ENCODE measurements at places on chromosomes 3 and 15.

- DNase-seq, result no peak
These were observed 10.4 kb downstream of the SOX2 start for GRCh38 chr3:181722156-181722555.

DNA sequence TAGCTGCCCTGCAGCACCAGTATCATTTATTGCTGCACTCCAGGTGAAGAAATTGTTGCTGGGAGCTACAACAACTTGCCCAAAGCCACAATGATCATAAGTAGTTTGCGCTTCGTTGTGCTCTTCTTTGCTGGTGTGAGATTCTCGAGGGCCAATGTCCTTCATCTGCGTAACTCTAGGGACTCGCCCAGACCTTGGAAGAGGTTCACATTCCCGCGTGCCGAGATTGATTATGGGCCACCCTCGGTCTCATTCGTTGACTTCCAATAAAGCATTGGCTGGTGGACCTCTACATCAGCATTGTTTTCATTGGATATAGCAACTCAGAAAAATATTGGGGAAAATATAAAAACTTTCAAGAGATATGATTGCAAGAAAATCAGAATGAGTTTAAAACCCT lies 423 bp upstream of the PHLDB2 start:
- no peak for DNase-seq

- DNase-seq, result no peak
These were observed 464.9 kb downstream of the MFSD1 start for GRCh38 chr3:159266779-159267178.

DNA sequence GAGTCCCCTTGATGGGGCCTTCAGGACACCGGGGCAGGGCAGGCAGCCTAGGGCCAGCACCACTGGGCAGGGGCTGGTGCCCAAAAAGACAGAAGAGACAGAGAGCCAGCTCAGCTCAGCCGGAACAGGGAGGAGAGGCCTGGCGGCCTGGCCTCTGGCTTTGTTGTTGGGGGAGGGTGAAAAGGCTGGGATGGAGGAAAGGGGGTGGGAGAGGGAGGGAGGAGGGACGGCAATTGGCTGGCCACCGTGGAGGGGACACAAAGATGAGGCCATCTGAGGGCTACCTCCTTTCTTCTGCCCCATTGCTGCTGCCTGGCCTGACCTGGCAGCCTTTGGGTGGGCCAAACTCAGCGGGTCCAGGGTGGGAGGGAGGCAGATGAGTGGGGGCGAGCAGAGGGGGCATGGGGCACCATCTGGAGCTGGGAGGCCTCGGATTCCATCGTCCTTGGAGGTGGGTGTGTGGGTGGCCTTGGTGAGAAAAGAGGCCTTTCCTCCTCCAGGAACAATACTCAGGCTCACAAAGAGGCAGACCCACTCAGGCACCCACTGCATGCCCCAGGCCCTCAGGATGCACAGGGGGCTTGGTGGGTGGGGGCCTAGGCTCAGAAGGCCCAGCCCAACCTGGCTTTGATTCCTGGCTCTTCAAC lies 9.3 kb downstream of the EFCC1 start:
- DNase-seq, result no peak

DNA sequence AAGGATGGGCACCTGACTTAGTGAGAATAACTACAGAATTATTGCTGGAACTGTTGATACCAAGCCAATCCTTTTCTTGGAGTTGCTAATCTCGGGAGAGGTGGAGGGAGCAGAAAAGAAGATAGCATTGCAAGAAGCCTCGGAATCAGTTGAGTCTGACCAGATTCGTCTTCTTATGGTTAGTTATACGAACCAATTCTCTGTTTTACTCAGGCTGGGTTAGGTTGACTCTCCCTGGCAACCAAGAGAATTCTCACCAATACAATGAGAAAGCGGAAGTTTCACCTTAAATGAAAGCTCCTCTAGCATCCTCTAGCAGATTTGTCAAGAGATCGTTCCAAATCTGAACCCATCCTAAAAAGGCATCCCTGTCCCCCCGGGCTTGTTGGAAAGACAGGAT lies 43.5 kb upstream of the UBE2E1 start:
- DNase-seq, result peak; percentile 7

- no peak for DNase-seq
These were observed 398.5 kb downstream of the ROBO1 start for GRCh38 chr3:79369306-79369705.

- no peak for DNase-seq
These were observed 28.4 kb downstream of the SH3GL3 start for GRCh38 chr15:83475551-83475950.
